ENCODE measurements at places on chromosomes 6 and 20. TPM values are rescaled to one million over a fixed set of nuclear protein-coding genes. Genes with fewer than 3 reads are reported as not detected.

DNA sequence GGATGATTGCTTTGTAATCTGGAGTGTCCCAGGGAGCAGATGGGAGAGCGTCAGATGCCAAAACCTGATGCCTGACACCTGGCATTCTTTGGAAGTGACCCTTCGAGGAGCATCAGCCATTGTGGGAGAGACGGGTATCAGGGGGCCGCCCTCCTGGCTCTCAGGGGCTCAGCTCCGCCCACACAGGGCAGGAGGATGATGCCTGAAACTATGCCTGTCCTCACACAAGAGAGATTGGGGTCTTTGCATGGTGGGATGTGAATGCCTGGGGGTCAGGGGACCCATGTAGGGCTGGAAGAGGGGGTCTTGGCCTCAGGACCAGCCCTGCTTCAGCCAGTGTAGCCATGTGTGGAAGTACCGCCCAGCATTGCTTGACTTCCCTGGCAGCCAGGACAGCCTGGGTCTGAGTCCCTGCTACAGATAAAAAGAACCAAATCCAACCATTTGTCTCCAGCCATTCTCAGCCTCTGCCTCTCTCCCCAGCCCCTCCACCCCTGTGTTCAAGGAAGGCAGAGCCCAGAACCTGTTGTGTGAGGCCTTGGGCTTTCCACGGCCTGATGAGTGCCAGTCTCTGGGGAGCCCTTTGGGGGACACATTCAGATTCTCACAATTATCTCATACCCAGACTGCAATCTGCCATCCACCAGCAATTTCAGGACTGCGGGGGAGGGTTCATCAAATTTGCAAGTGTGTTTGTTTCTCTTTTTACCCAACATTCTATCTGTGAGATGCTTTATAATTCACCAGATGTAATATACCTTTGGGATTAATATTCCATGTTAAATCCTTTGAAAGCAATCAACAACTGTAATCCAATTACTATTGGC lies 371.2 kb downstream of the PREX1 start:
- DNase-seq, result no peak

DNA sequence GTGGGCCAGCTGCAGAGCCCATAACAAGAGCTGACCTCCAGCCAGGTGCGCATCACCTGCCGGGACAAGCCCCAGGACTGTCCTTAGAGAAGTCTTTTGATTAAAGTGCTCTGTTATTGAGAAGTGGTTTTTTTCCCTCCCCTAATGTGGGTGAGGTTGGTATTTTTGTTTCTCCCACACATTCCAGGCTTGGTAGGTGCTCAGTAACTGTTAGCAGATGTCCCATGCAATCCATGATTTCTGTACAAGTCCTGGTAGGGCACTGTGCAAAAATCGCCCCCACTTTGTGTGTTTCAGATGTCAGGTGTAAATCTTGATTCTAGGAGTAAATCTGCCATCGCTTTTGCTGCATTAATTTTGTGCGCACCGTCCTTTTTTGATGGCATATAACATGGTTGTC lies 4.7 kb downstream of the FAM210B start:
- DNase-seq, result no peak

GRCh38 chr6:162785632-162786242 lies 58.0 kb downstream of the PACRG start:
- no peak for DNase-seq

- DNase-seq, result no peak
Measured at GRCh38 chr6:136831873-136832562, 9.6 kb downstream of the PEX7 start.

GRCh38 chr20:35238170-35238569 lies 11.7 kb downstream of the MMP24 start:
- DNase-seq, result no peak

DNA sequence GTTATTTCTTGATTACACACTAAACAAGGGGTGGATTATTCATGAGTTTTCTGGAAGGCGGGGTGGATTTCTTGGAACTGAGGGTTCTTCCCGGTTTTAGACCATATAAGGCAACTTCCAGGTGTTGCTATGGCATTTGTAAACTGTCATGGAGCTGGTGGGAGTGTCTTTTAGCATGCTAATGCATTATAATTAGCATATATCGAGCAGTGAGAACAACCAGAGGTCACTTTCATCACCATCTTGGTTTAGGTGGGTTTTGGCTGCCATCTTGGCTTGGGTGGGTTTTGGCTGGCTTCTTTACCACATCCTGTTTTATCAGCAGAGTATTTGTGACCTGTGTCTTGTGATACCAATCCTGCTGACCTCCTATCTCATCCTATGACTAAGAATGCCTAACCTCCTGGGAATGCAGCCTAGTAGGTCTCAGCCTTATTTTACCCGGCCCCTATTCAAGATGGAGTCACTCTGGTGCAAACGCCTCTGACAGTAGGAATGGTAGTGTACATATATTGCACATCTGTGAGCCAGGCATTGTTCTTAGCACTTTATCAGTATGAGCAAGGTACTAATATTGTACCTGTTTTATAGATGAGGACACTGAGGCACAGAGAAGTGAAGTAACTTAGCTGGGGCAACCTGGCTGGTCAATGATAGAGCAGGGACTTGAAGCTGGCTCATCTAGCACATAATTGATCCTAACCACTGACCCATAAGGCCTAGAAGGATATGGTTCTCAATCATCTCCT lies 203.7 kb downstream of the NFATC2 start:
- DNase-seq, result no peak

DNA sequence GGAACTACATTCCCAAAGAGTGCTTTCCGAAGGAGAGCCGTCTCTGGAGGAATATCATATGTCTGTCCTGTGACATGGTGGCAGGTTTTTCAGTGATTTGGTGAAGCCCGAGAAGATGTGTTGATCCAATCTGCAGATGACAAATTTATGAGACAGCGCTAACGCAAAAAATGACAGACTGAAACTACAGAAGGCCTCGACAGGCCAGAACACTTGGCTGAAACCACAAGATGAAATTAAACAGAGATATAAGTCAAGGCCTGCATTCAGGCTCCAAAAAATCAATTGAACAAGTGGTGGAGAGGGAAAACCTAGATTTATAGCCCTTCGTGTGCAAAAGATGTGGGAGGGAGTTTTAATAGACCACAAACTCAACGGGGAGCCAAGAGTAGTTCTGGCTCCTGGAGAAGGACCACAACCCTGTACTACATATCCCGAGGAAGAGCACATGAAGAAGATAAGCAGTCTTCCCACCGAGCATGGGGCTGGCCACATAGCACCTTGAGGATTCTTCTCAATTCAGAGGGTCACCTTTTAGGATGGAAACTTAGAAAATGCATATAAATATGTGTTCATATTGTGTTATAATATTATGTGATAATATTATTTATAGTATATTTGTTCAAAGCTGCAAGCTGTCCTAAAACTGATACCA lies 231.3 kb upstream of the PDE10A start:
- DNase-seq, result no peak

DNA sequence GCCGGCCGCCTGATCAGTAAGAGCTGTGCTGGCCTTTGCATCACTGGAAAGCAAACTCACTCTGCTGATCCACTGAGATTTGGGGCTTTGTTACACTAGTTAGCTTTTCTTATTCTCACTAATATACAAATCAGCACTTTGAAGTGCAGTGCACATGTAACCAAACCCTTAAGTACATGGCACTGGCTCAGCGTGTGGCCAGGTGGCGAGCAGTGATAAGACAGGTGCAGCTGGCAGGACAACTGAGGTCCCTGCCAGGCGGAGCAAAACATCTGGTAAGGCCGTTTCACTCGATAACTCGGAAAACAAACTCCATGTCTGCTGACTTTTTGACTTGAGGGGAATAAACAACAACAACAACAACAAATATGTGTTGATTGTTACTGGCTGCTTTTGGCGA lies 11.0 kb downstream of the GFRA4 start:
- DNase-seq, result no peak

- DNase-seq, result no peak
Measured at GRCh38 chr6:2429032-2429431, 183.6 kb upstream of the GMDS start.

DNA sequence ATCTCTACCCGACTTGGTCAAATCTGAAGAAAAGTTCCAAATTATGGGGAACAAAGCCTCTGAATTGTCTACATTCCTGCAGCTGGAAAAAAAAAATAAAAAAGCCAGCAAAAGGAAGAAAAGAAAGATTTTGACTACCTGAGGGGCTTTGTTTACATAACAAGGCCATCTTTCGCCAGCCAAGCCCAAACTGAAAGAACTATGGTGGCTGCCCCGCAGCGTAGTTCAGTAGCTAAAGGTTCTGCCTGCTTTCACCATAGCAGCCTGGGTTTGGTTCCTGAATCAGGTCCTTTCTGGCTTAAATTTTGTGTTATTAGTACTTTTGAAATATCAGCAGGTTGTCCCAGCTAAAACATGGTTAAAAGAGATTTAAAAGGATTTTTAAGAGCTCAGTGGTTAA lies 35.4 kb downstream of the ZNF133 start:
- DNase-seq, result no peak

- DNase-seq, result no peak
Measured at GRCh38 chr6:146949425-146949824, 254.8 kb upstream of the STXBP5 start.

- no peak for DNase-seq
Measured at GRCh38 chr6:26243132-26243531, 121.9 kb upstream of the BTN3A2 start.

DNA sequence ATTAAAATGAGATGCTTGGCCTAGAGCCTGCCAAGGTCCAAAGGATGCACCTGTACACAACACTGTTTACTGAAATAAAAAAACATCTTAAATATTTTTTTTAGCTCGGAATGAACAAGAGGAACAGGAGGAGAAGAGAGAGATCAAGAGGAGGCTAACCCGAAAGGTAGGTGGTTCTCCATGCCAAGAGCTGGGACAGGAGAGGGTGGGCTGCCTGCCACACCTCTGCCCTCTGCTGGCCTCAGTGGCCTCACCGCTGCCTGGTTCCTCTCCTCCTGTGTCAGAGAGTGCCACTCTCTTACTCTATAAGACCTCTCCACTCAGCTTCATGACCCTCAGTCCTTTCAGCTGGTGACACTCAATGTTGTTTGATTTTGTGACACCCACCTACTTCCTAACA lies 50.2 kb downstream of the TBC1D7 start:
- peak; percentile 34 for DNase-seq

GRCh38 chr6:130724089-130724488 lies 103.1 kb upstream of the SMLR1 start:
- no peak for DNase-seq

- no peak for DNase-seq
Measured at GRCh38 chr6:158408552-158409130, 96.4 kb downstream of the TULP4 start.

DNA sequence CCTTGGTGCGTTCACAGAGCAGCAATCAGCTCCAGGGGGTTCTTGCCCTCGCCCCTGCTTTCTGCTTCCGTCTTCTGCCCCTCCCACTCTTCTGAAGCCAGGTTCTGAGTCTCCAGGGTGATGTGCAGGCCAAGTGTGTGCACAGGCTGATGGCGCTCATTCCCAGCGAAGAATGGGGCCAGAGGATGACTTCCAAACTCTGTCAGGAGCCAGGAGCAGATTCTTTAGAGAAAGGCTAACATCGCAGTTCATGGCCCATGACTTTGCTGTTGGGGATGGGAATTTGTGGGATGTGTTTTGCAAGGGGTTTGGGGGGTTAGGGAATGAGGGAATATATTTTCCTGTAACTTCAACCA lies 56.1 kb upstream of the CCN6 start:
- DNase-seq, result no peak

DNA sequence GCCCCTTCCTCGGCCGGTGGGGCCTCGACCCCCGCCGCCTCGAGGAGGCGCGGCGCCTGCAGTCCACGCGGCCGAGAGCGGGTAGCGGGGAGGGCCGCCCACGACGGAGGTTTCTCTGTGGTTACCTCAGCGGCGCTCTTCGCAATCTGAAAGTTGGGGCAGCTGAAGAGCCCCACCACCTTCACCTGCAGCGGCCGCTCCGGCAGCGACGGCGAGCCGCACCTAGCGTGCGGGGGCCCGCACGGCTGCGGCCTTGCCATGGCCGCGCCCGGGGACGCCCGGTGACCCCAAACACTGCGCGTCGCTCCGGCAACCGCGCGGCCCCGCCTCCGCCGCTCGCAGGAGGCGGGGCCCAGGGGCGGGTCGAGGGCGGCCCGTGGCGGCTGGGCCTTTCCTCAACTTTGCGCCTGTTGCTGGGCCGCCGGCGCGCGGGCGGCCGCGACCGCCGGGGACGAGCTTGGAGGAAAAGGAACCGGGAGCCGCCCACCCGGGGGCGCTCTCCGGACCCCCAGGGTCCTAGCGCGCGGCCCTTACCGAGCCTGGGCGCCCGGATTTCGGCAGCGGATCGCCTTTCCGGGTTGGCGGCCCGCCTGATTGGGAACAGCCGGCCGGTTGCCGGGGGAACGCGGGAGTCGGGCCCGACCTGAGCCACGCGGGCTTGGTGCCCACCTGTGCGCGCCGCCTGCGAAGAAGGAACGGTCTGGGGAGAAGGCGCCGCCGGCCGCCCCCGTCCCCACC lies at the start of the genes PPIL6 and SMPD2:
PPIL6 (minus strand) TSS at position 298 of the 738 bp plus-strand sequence; CDS start at position 260, 38 bp downstream.
SMPD2 (plus strand) TSS at position 394 of the 738 bp plus-strand sequence. CDS start 398 bp downstream, outside the sequence.
- DNase-seq, result peak; percentile 86

RNF217 gene
- 0.30 TPM for total RNA-seq

DEFB112 gene
- not detected for total RNA-seq

PFDN4 gene
- 38.8 TPM for total RNA-seq

LST1 gene
- 29.1 TPM for total RNA-seq

APOM gene
- 5.1 TPM for total RNA-seq

LY6G5C gene
- 2.3 TPM for total RNA-seq

CTSZ gene
- total RNA-seq, result 25.4 TPM

IL17A gene
- total RNA-seq, result not detected

FAM83B gene
- not detected for total RNA-seq
